ENCODE measurements at places on chromosomes 12 and 14. TPM values are rescaled to one million over a fixed set of nuclear protein-coding genes. Genes with fewer than 3 reads are reported as not detected.

DNA sequence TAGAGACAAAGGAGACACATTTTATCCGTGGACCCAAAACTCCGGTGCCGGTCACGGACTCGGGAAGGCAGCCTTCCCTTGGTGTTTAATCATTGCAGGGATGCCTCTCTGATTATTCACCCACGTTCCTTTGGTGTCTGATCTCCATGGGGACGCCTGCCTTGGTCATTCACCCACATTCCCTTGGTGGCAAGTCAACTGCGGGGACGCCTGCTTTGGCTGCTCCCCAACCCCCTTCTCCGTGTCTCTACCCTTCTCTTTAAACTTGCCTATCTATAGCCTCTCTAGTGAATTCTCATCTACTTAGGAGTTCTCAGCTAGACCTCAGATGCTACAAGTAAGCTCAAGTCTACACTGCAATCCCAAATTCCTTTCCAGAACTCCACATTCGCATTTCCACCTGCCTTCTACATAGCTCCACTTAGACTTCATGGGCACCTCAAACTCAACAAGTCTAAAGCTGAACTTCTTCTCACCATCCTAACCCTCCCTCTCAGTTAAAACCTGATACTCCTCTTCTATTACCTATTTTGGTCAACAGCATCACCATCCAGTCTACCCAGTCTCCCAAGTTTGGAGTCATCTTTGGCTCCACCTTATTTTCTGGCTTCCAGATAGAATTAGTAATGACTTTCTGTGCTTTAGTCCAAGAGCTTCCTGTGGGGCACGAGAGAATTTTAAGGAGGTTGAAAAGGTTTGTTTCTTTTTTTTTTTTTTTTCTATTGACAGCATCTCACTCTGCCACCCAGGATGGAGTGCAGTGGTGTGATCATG, 14.4 kb downstream of the SPTLC2 start:
- H3K36me3 ChIP-seq = no peaks in the 10 kb centered on the region
- no peak for DNase-seq
- no peaks in the 10 kb centered on the region for H3K27me3 ChIP-seq
- H3K4me1 ChIP-seq = no peaks in the 10 kb centered on the region
- no peak overlapping the region for H3K27ac ChIP-seq
- no peak overlapping the region for H3K4me3 ChIP-seq

Gene MCRS1
- total RNA-seq = 62.0 TPM

Gene TMTC1
- 83.5 TPM for total RNA-seq

Gene ESPL1
- 0.20 TPM for total RNA-seq

Gene ANKRD52
- total RNA-seq = 14.7 TPM

DNA sequence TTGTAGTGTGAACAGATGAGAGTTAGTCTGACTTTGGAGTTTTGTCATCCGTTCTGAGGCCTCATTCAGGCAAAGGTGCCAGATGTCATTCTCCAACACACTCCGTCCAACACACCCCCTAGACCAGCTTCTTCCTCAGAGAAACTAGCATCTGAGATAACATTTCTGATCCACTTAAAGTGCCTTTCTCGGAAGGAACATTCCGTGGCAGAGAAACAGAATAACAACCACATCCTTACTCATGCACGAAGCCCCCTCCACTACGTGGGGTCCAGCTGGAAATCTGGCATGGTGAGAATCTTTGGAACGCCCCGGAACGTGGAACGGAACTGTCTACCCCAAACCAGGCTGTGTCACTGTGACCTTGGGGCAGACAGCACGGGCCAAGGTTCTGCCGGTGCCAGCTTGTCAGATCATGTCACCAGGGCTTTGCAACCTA, 17.0 kb upstream of the BCL7A start:
- H3K36me3 ChIP-seq = no peaks in the 10 kb centered on the region
- H3K27me3 ChIP-seq = no peaks in the 10 kb centered on the region
- no peak overlapping the region for H3K4me3 ChIP-seq
- no peak for DNase-seq

GRCh38 chr14:50669441-50669986, 1.4 kb upstream of the SAV1 start:
- peaks cover 4% of the 10 kb centered on the region for H3K36me3 ChIP-seq
- H3K4me1 ChIP-seq = peaks cover 20% of the 10 kb centered on the region
- no peak overlapping the region for H3K4me3 ChIP-seq
- DNase-seq = no peak
- no peak overlapping the region for H3K27ac ChIP-seq

GRCh38 chr12:94264736-94265485, 116.5 kb downstream of the PLXNC1 start:
- H3K4me1 ChIP-seq = peaks cover 25% of the 10 kb centered on the region
- H3K27me3 ChIP-seq = no peaks in the 10 kb centered on the region

Gene STYK1
- total RNA-seq = not detected

DNA sequence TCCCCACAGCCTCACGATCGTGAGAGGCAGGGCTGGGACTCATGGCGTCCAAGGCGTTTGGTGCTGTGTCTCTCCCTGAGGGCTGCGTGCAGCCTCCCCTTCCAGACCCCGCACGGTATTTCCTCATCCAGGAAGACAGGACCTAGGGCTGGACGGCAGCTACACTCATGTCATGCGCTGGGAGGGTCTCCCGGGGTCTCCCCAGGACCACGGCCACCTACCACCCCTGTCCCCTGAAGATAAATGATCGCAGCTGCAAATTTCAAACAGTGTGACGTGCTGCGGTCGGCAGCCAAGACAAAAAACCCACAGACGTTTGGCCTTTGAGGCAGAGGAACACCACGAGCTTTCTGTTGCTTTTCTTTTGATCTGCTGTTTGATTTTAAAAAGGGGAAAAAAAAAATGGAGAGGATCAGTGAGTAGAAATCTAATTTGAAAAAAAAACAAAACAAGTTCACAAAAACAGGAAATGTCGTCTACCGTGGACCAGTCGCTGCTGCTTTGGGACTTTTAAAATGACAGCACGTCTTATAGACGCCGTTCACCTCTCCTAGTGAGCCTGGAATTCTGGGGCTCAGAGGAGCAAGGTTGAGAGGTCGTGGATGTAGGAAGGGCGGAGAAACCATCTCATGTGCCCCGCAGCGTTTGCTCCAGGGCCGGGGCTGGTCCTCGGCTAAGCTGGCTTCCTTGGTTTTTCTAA, 237.6 kb downstream of the SLC41A2 start:
- no peaks in the 10 kb centered on the region for H3K36me3 ChIP-seq
- no peaks in the 10 kb centered on the region for H3K27me3 ChIP-seq
- peak overlapping the region; percentile 46 for H3K4me3 ChIP-seq
- H3K27ac ChIP-seq = peak overlapping the region; percentile 1
- no peaks in the 10 kb centered on the region for H3K4me1 ChIP-seq

DNA sequence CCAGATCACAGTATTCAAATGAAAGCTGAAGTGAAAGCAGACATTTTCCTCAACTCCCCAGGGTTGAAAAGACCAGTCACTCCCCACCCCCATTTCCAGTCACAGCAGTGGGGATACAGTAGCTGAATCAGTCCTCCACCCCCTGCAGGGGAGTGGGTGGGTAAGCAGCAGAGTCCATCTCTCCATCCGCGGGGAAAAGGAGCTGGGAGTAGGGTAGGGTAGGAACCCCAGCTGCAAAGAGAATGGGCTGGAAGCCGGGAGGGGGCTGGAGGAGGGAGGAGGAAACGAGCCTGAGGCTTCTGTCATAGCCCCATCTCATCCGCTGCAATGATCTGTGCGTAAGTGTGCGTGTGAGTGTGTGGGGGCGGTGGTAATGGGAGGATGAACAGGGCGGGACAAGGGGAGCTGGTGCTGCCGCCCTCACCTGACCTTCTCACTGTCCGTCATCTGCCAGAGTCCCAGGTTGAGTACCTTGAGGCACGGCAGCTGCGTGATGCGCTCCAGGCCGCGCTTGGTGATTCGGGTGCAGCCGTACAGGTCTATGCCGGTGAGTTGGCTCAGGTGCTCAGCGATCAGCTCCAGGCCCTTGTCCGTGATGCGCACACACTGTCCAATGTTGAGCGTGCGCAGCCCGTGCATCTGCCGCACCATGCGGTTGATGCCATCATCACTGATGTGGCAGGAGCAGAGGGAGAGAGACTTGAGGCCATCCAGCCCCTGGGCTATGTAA, 1.8 kb downstream of the FBXL14 start:
- DNase-seq = no peak
- peak overlapping the region; percentile 92 for H3K27ac ChIP-seq
- H3K36me3 ChIP-seq = no peaks in the 10 kb centered on the region
- peak overlapping the region; percentile 85 for H3K4me3 ChIP-seq
- H3K4me1 ChIP-seq = peaks cover 38% of the 10 kb centered on the region

DNA sequence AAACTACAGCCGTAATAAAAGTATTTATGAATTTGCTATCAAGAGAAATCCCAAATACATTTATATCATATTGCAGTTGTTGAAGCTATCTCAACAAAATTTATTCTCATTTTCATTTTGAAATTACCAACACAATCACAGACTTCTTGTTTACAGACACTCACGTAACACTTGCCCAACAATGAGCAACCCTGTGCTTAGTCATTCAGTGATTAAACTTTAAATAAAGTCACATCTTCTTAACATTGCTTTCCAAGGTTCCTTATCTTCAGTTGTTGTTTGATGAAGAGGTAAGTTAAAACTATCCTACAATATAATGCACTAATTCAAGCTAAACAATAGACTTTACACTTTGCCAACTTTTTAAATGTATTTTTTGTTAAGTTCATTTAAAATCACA, 601.8 kb downstream of the SLC16A7 start:
- H3K27ac ChIP-seq = no peak overlapping the region
- H3K4me1 ChIP-seq = no peaks in the 10 kb centered on the region
- no peak for DNase-seq
- no peaks in the 10 kb centered on the region for H3K36me3 ChIP-seq

Gene HCAR1
- not detected for total RNA-seq

DNA sequence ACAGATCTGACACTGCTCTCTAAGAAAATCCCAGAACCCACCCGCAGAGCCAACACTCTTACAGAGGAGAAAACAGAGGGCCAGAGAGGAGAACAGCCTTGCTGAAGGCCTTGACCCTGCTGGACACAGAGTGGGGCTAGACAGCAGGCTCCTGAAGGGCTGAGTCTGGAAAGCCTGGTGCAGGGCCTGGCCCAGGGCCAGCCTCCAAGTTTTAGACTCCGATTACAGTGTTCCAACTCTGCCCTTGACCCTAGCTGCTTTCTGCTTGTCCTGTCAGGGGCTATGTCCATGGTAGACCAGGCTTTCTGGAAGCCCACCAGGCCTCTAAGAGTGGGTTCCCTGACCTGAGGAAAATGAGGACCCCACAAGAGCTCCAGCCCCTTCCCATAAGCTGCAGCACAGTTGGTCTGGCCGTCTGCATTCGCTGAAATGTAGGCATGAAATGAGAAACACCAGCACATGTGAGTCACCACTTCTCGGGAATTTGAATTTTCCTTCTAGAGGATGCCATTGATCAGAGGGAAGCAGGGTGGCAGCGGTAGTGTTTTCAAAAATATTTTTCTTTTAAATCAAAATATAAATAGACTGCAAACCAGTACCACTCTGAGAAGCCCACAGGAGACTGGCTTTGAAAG, 154.4 kb downstream of the CALM1 start:
- no peak overlapping the region for H3K4me3 ChIP-seq
- no peaks in the 10 kb centered on the region for H3K27me3 ChIP-seq
- H3K27ac ChIP-seq = peak overlapping the region; percentile 43
- DNase-seq = no peak
- no peaks in the 10 kb centered on the region for H3K36me3 ChIP-seq
- peaks cover 12% of the 10 kb centered on the region for H3K4me1 ChIP-seq

Gene CRACR2A
- total RNA-seq = 0.94 TPM

GRCh38 chr12:59431266-59431665, 164.6 kb upstream of the SLC16A7 start:
- no peak for DNase-seq
- H3K4me3 ChIP-seq = no peak overlapping the region
- no peaks in the 10 kb centered on the region for H3K36me3 ChIP-seq
- H3K27me3 ChIP-seq = no peaks in the 10 kb centered on the region
- no peak overlapping the region for H3K27ac ChIP-seq

DNA sequence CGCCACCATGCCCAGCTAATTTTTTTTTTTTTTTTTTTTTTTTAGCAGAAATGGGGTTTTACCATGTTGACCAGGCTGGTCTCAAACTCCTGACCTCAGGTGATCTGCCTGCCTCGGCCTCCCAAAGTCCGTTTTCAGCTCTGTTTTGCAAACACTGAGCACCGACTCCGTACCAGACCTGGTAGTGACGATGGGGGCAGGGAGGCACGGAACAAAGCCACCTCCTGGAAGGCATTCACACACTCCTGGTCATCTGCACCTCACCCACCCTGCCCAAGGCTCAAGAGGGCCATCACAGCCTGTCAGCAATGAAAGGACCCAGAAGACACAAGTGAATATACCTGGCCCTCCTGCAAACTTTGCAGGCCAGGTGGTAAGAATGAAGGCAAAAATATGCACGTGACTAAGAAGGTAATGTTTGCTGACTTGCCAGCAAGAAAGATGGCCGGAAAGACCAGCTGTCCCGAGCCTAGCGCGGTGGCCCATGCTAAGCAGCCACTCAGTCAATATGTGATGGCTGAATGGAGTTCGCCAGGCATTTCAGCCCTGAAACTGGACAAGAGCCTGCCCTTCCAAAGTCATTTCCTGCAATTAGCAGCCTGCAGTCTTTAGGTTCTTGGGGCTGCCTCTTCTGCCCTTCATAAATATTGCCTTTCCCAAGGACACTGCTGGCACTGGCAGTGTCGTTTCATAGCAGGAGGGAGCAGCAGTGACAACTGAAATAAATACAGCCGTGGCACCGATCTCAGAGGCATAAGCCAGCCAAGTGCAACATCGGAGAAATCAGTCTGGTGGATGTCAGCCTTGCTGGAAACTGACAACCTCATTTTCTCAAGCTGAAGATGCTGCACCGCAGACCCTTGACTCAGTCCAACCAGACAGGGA, 17.6 kb downstream of the MMAB start:
- H3K4me3 ChIP-seq = no peak overlapping the region
- DNase-seq = no peak
- no peaks in the 10 kb centered on the region for H3K36me3 ChIP-seq
- no peaks in the 10 kb centered on the region for H3K4me1 ChIP-seq

DNA sequence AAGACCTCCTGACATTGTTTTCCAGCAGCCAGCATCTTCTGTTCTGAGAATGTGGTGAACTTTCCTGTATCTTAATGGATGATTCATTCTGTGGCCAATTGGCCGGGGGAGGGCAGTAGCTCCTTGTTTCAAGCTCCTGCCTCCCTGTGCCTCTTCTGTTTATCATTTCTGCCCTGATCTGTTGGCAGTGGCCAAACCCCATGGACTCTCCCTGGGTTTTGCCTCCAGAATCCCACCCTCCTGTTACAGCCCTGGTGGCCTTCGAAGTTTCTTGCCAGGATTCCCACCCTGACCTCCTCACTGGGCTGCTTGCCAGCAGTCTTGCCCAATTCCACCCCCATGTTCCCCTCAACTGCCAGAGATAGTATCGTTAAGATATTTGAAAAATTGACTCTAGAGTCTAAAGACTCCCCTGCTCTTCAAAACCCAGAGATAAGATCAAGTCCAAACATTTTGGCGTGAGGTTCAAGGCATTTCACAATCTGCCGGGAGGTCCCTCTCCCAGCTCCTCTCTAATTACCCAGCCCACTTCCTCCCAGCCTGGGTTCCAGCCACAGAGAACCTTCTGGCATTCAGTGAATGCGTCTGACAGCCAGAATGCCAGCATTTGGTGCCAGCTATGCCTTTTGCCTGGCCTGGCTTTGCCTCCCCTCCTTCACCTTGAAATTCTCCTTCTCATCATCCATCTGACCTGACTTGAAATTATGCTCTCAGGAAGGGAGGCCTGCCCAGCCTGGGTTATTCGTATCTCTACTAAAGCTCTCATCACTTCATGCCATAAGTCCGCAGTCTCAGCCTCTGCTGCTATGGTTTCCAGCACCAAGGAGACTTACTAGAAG, 37.7 kb upstream of the TXNRD1 start:
- H3K27ac ChIP-seq = peak overlapping the region; percentile 67
- no peak overlapping the region for H3K4me3 ChIP-seq
- DNase-seq = peak; percentile 53
- no peaks in the 10 kb centered on the region for H3K36me3 ChIP-seq
- no peaks in the 10 kb centered on the region for H3K27me3 ChIP-seq

Gene IFI27
- total RNA-seq = 140 TPM

- H3K27me3 ChIP-seq = no peaks in the 10 kb centered on the region
- DNase-seq = no peak
- no peaks in the 10 kb centered on the region for H3K4me1 ChIP-seq
- no peak overlapping the region for H3K4me3 ChIP-seq
Measured at GRCh38 chr12:108214486-108214885, 85.4 kb downstream of the WSCD2 start.
